ENCODE measurements at places on chromosomes 13 and 19.

DNA sequence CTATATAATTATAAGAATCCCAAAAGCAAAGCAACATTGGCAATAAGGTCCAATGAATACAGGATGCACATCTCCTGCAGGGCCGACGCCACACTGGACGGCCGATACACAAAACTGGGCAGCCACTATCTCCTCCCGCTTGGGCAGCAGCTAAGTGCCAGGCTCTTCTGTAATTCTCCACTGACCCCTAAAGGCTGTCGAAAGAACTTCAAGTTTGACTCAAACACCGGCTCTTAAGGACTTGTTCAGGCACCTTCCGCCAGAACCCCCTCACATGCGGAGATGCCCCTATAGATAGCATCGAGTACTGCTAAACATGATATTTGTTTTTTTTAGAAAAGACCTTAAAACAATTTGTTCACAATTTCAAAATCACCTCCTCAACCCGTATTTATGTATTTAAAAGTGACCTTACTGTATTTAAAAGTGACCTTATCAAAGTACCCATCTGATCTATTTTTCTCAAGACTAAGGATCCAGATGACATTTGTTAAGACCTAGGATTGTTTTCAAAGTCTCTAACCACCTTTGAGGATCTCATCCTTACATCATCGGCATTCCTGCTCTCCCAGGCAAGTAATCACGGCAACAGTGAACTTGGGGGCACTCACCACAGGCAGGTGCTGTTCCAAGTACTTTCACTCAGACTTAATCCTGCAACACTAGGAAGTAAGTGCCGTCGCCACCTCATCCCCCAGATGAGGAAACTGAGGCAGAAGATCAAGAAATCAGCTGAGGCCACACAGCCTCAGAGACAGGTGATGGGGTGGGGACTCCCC lies 77.8 kb downstream of the TUBGCP3 start:
- DNase-seq: peak; percentile 51

DNA sequence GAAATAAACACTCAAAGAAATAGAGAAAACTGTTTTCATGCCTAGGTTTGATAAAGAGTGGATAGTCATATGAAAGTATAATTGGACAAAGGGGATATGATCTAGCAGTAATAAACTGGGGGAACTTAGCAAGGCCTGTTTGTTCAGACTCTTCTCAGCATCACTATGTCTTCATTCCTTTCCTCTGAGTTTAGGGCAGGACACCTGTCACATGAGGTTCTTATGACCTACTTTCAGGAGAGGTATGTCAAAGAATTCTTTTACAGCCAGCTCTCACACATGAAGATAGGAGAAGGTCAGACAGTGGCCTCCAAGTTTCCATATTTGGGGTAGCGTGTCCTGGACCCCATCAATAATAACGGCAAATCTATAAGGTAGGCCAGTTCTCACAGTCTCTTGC lies 11.4 kb upstream of the RFXAP start:
- DNase-seq: no peak

DNA sequence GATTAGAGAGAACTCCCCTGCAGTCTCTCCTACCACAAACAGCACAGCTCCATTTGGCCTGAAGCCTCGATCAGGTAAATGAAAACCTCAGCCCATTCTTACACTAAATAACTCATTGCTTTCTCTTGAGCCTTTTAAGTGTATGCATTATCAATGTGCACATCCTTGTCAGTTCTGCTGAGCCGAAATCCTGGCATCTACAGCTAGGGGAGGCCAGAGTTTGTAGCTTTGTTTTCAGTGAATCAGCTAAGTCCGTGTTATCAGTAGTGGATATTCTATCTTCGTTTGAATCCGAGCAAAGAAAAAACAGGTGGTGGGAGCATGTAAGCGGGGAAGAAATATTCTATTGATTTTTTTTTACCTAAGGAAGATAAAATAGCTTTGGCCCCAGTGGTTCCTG lies 84.4 kb downstream of the ESD start:
- DNase-seq: no peak

- DNase-seq: no peak
Measured at GRCh38 chr13:102028206-102028605, 373.6 kb downstream of the FGF14 start.

DNA sequence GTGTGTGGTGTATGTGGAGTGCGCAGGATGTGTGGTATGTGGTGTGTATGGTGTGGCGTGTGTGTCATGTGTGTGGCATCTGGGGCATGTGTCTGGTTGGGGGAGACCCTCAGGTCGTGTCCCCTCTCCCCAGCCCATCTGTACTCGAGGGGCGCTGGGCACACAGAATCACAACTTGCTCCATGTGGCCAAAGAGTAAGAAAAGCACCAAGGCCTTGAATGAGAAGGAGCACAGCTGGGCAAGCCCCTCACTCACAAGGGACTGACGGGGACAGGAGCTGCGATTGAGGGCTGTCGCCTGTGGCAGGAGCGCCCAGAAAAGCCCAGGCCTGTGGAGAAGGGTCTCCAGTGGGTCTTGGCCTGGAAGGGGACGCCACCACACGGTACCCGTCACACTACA lies 62.8 kb downstream of the PEPD start:
- no peak for DNase-seq

GRCh38 chr13:103734837-103735236 lies 668.6 kb upstream of the SLC10A2 start:
- DNase-seq: no peak

DNA sequence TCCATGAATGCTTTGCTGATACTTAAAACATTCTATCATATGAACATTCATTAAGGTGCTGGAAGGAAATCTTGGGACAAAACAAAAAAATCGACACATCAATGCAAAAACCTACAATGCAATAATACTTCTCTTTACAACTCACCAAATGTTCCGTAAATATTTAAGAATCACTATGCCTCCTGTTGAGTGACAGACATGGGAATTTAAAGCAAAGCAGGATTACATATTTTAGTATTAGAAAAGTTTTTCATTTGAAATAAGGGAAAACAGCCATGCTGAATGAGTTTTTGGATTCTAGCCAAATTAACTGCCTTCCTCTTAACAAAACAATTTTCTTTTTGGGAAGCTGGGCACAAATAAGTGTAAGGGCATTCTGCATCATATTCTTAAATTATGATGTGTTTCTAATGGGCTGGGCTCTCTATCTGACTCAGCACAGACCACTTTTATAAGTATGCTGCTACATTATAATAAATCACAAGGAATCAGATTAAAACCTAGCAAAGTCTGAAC lies 93.7 kb downstream of the RBM26 start:
- no peak for DNase-seq

DNA sequence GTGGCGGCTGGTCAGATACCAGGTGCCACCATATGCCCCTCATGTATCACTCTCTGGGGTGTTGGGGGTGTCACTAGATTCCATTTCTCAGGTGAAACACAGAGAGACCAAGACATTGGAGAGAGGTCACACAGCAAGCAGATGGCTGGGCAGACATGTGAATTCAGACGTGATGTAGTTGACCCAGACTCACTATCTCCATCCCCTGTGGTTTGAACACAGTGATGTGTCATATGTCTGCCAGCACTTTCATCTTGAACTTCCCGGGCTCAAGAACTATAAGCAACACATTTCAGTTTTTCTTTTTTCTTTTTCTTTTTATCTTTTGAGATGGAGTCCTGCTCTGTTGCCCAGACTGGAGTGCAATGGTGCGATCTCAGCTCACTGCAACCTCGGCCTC lies 16.1 kb upstream of the UPF1 start:
- DNase-seq: no peak

DNA sequence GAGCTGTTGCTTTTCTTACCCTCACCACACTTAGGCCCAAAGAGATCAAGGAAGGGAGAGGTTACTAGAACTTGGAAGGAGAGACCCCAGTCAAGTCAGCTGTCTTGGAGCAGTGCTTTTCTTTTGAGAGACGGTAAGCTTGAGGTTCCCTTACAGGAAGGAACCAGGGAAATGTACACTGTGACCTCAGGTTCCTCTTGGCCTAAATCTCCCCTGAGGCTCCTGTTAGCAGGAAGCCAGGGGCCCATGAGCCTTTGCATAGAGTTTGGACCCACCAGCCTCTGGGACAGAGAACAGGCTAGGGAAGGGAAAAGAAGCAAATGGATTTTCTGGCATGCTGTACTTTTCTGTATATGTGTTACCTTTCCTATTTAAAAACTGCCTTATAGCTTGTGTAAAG lies 5.9 kb upstream of the GPR18 start:
- DNase-seq: no peak

- no peak for DNase-seq
Measured at GRCh38 chr19:56167064-56167578, 8.7 kb upstream of the GALP start.

DNA sequence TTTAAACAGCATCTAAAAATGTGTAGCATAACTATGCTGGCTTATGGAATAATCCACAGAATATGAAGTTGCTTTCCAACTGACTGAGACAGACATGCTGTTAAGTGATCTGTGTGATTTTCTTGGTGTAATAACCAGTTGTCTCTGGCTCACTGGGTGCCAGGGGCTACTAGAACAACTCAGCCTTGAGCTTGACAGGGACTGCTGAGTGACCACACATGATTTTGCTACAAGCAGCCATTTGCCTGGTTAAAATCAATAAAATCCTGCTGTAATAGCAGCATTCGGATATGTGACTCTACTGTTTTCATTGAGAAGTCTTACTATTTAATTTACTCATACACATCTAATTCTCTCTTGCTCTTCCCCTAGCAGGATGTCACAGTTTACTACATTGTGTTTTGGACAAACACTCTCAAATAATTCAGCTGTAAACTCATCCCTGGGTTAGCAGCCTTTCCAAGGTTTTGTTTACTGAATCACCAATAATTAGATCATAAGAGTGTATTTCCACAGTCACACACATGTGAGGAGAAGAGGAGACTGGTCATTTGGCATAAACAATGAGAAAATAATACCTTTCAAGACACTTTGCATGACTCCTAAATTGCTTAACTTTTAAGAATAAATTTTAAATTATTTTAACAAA lies 426.2 kb downstream of the PCDH9 start:
- no peak for DNase-seq

DNA sequence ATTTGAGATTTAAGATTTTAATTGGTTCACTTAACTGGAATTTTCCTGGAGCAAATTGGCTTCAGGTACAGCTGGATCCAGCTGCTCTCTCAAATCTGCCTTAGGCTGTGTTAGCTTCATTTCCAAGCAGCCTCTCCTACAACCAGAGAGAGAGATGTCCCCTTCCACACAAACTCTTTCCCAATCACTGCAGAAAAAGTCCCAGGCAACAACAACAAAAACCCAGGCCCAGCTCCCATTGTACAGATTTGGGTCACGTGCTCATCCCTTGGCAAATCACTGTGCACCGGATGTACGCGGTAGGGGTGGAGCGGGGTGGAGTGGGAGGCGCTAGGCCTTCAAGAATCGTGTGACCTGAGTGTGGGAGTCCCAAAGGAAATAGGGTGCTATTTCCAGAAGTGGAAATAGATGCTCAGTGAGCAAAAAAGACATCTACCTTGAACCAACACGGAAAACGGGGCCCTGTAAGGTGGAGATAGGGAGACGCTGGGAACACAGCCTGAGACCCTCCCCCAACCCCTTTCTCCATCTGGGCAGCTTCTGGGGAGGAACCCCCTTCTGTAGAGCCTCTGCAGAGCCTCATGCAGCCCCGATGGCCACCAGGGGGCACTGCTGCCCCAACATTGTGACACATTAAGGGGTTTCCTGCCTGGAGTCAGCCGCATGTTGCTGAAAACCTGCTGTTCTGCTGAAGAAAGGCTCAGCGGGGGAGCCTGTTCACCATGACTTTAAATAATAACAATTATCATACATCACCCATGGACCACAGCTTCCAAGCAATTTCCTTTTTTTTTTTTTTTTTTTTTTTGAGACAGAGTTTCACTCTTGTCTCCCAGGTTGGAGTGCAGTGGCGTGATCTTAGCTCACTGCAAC lies 25.4 kb downstream of the HPN start:
- DNase-seq: peak; percentile 80

GRCh38 chr13:80296638-80297037 lies 44.3 kb downstream of the SPRY2 start:
- no peak for DNase-seq

DNA sequence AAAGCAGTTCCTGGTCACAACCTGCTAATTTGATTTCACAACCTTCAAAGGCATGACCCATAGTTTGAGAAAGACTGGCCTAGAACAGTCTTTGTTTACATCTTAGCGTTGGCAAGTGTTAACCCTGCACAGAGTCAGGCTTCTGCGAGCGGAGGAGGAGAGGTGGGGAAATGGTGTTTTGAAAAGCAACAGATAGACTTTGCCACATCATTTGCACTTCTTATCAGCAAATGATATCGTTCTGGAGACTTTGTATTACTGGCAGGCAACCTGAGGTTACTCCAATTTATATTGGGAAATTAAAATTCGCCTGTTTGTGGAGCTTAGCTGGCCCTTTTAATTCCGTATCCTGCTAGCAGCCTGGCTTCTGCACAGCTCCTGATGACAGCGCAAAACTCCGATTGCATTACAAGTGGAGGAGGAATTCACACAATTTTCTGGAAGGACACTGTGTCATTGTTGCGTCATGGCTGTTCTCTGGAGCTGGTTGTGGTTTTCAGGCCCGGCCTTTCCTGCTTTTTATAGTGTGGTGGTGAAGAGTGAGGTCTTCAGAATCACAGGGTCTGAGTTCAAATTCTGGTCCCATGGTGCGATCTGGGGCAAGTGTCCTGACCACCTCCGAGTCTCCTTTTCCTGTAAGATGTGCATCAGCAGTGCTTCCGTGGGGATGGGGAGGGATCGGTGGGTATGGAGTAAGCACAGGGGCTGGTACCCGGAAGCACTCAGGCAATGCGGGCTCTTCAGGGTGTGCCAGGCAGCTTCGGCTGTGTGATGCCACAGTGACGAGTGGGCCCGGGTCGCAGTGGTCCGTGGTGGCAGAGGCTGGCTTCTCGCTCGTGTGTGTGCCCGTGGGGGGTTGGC lies 49.1 kb upstream of the EHD2 start:
- DNase-seq: peak; percentile 99

DNA sequence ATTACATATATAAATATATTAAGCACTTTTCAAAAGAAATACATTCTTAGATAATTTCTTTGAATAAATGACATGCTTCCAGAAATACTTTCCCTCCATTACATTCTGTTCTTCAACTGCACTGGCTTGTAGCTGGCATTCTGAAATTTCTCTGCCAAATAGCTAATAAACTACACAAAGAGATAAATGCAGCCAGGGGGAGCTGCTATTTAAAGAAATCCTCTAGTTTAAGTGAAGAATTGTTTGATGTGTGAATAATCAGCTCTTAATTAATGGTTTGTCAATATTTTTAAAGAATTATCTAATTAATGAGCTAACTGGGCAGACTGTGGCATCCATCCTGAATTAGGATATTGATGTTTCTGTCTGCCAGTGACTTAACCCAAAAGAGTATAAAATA lies 30.7 kb downstream of the SLC7A1 start:
- no peak for DNase-seq

DNA sequence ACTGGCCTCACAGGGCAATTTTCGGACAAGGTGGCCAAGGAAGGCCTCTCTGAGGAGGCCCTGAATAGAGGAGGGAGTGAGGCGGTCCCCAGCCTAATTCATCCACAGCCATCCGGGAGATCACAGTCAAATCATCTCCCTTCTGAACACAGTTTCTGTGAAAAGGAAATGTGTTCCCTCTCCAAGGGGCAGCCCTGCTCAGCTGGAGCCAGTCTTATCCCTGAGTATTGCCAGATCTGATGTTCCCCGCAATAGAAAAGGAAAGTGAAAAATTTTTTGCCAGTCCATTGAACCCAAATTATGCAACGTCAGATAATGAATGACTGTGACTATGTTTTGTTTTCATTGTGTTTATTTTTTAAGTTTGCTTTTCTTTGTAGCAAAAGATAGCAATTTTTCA lies 125.9 kb downstream of the SIPA1L3 start:
- DNase-seq: no peak

GRCh38 chr19:33758541-33759013 lies 38.1 kb upstream of the KCTD15 start:
- no peak for DNase-seq
